ENCODE measurements at places on chromosomes 13 and 19.

DNA sequence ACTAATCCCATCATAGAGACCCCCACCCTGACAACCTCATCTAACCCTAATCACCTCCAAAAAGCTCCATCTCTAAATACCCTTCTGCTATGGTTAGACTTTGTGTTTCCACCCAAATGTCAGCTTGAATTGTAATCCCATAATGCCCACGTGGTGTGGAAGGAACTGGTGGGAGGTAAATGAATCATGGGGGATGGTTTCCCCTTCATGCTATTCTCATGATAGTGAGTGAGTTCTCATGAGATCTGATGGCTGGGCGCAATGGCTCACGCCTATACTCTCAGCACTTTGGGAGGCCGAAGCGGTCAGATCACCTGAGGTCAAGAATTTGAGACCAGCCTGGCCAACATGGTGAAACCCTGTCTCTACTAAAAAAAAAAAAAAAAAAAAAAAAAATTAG lies 2.6 kb downstream of the VMAC start:
- DNase-seq: no peak

DNA sequence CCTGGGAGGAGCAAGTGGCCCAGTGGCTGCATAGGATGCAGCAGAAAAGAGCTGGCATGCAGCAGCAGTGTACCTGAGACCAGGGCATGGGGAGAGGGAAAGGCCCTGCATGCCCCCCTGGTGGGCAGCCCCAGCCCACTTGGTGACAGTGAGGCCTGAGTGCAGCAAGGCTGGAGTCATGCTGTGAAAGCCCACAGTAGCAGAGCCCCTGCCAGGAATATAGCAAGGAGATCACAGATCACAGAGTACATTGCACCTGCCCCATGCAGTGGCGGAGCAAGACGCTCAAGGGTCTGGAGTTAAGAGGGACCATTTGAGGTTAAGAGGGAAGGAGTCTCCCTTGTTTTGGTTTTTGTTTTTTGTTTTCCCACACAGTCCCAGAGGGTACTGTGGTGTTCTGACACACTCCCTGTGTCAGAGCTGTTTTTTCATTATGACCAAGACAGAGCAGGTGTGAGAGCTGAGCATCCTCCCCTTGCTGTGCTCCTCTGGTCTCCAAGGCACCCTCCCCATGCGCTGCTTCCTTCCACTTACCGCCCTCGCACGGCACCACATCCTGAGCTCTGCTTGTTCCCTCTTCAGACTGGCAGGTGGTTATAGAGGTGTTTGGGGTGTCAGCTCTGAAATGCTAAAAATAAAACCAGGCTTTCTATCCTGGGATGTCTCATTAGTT lies 85.0 kb upstream of the UBL3 start:
- DNase-seq: no peak

DNA sequence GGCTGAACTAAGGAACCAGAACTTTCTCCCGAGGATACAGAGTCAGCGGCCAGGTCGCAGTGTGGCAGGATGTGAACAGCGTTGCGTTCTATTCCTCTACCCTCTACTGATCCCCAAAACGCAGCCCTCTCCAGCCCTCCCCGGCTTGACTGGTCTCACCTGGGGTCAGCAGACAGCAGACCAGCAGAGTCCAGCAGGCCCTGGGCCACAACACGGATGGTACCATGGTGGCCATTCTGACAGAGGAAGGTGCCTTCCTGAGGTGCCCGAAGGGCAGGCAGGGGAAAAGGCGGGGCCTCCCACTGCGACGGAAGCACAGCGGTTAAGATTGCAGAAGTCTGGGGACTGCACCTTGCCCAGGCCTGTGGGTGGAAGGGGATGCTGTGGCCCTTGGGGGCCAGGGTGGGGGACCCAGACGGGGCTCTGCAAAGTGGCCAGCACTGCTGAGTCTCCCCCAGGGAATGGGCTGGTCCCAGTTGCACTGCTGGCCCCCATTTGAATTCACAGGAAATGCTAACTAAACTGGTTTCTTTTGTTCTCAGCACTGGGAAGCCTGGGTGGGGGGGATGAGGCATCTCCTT lies at the start of gene ICAM3:
Gene ICAM3 (minus strand): TSS at position 245 of the 581 bp plus-strand sequence. CDS start 10 bp downstream, at position 235.
- no peak for DNase-seq

DNA sequence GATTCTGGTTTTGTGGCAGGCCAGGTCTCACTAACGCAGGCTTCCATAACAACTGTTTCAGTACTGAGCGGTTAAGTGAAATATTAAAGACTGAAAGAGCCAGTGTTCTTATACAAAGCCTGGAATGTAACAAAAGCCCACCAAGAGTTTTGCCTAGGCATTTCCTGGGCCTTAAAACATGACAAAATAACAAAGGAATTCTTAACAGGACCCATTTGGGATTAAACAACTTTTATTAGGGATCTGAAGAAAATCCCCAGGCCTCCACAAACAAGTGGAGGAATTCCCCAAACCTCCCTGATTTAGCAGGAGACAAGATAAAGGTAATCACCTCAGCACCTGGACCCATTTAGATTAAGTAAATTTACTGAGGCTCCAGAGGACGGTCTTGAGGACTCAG lies 799.7 kb upstream of the SPRY2 start:
- no peak for DNase-seq

- no peak for DNase-seq
Measured at GRCh38 chr13:46176756-46177155, 5.2 kb downstream of the LCP1 start.

DNA sequence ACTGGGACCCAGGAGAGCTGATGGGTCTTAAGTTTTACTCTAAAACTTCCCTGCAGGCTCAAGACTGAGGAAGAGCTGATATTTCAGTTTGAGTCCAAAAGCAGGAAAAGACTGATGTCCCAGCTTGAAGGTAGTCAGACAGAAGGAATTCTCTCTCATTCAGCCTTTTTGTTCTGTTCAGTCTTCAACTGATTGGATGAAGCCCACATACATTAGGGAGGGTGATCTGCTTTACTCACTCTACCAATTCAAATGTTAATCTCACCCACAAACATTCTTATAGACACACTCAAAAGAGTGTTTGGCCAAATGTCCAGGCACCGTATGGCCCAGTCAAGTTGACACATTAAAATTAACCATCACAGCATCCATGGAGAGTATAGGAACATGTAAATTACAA lies 173.5 kb downstream of the KCNRG start:
- DNase-seq: no peak

GRCh38 chr19:28898249-28898648 lies 314.7 kb downstream of the UQCRFS1 start:
- no peak for DNase-seq

DNA sequence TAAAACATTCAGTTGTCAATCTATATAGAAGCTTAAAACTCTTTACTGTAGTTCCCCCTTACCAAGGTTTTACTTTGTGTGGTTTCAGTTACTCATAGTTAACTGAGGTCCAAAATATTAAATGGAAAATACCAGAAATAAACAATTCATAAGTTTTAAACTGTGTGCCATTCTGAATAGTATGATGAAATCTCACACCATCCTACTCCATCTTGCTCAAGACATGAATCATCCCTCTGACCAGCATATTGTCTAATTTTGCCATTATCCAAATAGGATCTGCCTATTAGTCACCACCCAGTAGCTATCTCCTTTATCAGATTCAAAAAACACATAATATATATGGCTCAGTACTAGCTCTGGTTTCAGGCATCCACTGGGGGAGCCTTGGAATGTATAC lies 22.4 kb downstream of the ZNF571 start:
- DNase-seq: no peak

GRCh38 chr19:12801466-12802266 lies at the start of the genes PRDX2 and THSD8:
Gene PRDX2 (minus strand): TSS chr19:12801800. CDS start chr19:12801261, 539 bp downstream.
Gene THSD8 (plus strand): TSS chr19:12802069. CDS start chr19:12802072, 3 bp downstream.
- peak; percentile 92 for DNase-seq

DNA sequence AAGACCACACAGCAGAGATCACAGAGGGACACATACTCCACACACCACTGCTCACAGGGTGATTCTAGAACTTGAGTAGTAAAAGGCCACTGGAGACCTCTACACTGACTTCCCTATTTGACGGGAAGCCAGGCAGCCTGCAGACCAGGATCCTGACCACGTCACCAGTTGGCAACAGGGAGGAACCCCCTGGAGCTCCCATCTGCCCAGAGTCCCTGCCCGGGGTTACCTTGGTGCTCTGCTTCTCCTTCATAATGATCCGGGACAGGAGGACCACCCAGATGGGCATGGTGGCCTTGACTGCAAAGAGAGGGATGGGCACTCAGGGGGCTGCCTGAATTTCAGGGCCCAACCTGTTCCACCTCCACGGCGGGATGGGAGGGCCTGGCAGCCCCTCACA lies 932 bp downstream of the SLC35E1 start:
- DNase-seq: no peak

GRCh38 chr13:91349992-91350911 lies 2.8 kb downstream of the MIR17HG start:
- no peak for DNase-seq

- DNase-seq: no peak
Measured at GRCh38 chr19:30029721-30030510, 87.9 kb downstream of the URI1 start.

DNA sequence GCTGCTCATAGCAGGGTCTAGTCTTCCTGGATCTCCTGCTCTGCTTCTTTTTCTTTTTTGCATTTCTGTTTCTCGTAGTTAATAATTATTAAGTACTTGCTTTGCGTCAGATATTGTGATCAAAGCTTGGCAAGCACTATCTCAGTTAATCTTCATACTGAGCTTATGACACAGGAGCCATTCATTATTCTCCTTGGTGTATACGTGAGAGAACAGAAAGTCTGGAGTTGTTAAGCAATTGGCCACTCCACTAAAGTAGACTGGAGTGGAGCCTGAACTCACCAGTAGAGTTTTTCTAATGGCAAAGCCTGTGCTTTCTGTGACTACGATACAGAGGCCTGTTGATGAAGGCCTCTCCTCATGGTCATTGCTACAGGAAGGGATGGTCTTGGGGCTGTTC lies 285.9 kb downstream of the RFC3 start:
- DNase-seq: no peak

- DNase-seq: peak; percentile 70
Measured at GRCh38 chr19:56637976-56638555, 4.9 kb upstream of the SMIM17 start.

DNA sequence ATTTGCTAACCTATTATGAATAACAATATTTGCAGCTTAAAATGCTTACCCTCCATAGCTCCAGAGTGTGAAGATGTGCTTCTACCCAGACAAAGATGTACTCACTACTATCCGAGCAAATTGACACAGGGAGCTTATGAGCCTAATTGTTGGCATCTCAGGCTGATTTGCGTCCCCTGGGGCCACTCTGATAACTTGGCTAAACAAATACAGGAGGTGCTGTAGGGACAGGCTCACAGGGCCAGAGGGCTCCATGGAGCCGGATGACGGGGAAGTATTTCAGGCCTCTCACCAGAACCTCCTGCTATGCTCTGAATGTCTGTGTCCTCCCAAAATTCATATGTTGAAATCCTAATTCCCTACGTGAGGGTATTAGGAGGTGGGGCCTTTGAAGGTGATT lies 26.7 kb upstream of the C19orf12 start:
- DNase-seq: no peak

DNA sequence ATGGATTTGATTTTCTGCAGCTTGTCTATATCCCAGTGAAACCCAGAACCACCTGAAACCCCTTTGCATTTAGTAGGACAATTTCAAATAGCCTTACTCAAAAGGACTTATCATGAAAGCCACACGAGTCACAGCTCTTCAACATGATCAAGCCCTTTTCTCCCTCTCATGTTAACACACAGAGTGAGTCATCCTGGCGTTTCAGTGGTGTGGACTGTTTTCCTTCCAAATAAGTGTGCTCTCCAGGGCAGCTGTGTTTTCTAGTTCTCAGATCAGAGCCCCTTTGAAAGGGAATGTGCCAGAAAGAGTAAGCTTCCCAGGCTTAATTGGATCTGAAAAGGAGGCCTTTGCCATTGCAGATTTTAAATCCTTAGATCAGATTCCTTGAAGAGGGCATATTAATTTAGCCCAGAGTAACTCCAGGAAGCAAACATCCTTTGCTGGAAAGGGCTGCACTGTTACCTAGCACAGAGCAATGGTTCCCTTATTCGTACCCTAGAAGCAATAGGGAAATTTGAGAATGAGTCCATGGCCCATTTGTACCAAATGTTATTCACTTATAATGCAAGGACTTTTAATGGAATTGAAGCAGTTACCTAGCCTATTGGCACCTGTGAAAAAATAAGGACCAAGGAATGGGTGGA lies 51.3 kb downstream of the ERICH6B start:
- DNase-seq: peak; percentile 56

DNA sequence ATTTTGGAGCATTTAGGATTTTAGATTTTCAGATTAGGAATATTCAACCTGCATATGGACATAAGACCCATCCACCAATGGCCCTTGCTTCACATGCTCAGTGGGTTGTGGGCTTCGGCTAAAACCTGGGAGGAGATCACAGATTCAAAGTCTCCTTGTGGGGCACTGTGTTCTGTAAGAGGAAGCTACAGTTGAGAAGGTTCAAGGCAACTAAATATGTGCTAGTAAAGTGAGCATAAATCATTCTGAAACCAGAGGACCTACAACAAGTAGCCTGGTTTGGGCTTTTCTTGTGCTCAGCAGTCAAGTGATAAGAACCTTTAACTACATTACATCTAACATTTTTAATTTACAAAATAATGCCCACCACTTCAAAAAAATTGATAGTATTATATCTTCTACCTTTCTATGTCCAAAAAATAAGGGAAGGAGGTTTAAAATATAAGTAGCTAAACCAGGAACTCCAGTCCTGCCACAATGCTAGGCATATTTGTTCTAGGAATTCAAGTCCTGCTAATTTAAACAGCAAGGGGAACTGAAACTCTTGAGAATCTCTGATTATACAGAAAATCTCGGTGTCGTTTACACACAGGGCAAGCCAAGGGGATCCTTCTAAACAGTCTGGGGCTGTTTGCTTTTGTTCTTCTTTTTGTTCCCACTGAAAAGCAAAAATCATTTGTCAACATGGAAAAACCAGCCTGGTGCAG lies 36.6 kb downstream of the FOXO1 start:
- no peak for DNase-seq

DNA sequence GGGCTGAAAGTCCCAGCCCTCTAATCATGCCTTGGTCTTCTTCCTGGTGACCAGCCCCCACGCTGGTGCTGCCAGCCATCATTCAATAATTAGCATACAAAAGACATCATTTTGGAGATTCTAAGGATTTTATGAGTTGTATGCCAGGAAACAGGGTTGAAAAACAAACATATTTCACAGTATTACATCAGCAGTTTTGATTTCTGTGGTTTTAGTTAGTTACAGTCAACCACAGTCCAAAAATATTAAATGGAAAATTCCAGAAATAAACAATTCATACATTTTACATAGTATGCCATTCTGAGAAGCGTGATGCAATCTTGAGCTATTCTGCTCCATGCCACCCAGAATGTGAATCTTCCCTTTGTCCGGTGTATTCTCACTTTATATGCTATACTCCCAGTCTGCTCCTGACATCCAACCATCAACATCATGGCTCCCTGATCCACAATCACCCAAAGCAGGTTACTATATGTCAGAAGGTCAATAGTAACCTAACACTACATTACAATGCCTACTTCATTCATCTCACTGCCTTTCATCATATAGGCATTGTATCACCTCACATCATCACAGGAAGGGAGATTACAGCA lies 49.2 kb downstream of the STOML3 start:
- DNase-seq: no peak

- peak; percentile 84 for DNase-seq
Measured at GRCh38 chr19:19342086-19343015, 21.7 kb downstream of the MAU2 start.

GRCh38 chr13:104025303-104025702 lies 959.1 kb upstream of the SLC10A2 start:
- DNase-seq: no peak

- DNase-seq: no peak
Measured at GRCh38 chr13:25217023-25217885, 45.2 kb upstream of the AMER2 start.

GRCh38 chr13:113016526-113017295 lies 47.7 kb downstream of the MCF2L start:
- no peak for DNase-seq

Measured in hepatocyte (in vitro differentiated cells).